T-helper 17 cell (primary cell): ENCODE measurements at places on chromosomes 12 and 14. TPM values are rescaled to one million over a fixed set of nuclear protein-coding genes. Genes with fewer than 3 reads are reported as not detected.

DNA sequence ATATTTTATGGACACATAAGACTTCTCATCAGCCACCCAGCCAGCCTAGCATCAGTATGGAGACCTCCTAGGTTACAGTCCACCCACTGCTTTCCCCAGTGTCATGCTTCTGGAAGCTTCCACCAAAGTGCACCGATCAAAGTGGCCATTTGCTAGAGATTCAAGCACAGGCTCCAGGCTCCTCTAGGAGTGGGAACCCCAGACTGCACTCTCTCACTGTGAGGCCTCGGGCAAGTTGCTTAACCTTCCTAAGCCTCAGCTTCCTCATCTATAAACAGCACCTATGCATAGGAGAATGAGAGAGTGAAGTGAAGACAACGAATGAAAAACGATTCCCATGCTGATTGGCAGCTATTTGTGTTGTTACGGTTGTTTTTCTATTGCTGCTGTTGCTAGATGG lies 94.4 kb downstream of the DICER1 start:
- no peak for DNase-seq

DNA sequence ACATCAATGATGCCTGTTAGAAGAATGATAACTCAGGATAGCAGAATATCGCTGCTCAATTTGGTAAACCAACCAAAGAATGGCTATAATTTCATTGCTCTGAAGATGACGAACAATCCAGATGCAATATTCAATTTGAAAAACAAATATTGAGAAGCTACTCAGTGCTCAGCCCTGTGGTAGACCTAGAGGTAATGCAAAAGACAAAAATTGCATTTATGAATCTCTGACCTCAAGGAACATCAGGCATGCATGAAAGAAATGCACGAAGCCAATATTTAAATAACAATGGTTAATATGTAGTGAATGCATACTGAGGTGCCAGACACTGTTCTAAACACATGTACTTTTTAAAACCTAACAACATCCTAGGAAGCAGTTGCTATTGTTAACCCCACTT lies 298.6 kb upstream of the TMTC1 start:
- DNase-seq = no peak

GRCh38 chr14:104467641-104468040 lies 111.9 kb upstream of the C14orf180 start:
- no peak for DNase-seq

- DNase-seq = no peak
Observed at GRCh38 chr14:78010688-78011087, 159.5 kb upstream of the NRXN3 start.

DNA sequence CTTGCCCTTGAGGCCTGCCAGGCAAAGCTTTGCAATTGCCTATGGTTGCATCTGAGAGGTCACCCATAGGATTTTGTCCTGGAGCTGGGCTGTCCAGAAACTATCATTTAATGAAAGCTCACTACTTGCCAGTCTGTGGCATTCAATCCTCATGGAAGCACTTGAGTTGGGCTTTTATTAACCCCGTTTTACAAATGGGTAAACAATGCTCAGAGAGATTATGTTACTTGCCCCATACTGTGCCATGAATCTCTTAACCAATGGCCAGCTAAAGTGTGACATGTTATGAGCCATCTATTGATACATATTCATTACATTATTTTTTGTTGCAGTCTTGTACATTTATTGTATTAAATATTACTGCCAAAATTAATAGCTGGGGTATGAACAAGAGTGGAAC lies 35.9 kb downstream of the PDZRN4 start:
- no peak for DNase-seq

LRRK2 gene
- 2.5 TPM for total RNA-seq

DNA sequence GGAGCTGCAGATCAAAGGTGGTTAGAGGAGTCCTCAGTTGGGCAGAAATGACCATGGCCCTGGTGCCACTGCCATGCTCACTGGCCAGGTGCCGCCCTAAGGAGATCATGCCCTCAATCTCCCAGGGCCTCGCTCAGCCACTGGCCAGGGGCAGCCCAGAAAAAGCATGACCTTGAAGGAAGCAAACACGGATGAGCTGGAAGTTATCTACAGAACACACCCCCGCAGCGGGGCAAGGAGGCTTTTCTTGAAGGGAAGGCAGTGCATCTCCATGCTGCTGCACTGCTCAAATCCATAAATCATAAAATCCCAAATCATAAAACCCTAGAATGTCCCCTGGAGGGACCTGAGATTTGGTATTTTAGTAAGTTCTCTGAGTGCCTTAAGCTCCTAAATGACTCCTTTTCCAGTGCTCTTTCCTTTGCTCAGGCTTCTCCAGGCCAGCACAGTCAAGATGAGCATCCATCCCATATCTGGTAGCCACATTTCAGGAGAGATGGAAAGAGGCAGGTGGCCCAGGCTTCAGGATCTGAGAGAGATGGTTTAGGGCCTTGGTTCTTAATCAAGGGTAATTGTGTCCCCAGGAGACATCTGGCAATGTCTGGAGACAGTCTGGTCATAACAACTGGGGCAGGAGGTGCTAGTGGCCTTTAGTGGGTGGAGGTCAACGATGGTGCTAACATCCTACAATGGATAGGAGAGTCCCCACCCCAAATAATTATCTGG lies 217.3 kb downstream of the RBM19 start:
- no peak for DNase-seq

C1QL4 gene
- total RNA-seq = not detected

DNA sequence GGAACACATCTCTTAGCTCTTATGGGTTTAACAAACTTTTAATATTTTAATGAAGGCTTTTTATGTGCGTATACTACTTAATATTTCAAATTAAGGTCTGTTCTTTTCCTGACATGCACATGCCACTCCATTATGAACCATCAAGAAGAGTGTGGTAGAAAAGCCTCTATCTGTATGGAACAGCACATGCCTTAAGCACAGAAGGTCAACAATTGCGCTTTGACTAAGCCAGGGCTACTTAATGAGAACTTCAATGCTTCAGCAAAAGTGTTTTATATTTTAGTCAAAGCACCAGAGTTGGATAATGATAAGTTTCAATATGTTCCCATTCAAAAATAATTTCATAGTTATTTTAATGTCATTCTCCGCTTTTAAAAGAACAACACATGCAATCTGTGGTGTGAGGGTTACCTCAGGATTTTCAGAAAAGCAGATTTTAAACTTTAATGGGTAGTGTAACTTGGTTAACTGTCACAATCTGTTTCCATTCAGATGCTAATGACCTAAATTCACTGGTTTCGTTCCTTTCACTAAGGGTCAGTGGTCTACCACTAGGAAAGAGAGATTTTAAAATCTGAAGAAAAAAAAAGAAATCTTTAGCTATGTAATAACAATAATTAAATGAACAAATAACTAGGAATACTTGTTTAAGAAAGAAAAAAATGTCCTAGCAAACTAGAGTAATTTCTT lies 193.4 kb upstream of the NOVA1 start:
- no peak for DNase-seq

CERS5 gene
- 57.8 TPM for total RNA-seq

OAS3 gene
- total RNA-seq = 26.6 TPM

GDF3 gene
- not detected for total RNA-seq

DNA sequence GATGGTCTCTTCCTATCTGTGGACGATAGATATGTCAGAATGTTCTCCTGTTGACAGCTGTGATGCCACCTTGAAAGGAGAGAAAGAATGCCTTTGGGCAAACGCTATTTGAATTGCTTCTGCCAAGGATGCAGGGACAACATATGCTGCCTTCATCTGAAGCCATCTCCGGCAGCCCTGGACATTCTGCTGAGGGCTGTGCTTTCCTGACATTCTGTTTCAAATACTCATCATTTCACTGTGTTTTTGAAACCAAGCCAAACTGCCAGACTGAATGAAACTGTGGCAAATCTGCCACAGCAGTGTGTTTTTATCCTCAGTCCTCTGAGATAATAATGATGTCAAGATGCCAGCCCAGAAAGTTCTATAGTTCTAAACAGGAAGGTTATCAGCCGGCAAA lies 85.8 kb upstream of the BCAT1 start:
- no peak for DNase-seq

TSHR gene
- total RNA-seq = 0.13 TPM

CLEC1B gene
- 21.1 TPM for total RNA-seq

- DNase-seq = no peak
Observed at GRCh38 chr14:23307687-23308644, 1.3 kb downstream of the BCL2L2 start.

- no peak for DNase-seq
Observed at GRCh38 chr12:1719139-1719538, 28.3 kb downstream of the ADIPOR2 start.

SLC6A12 gene
- not detected for total RNA-seq

AKAP5 gene
- total RNA-seq = 0.16 TPM

JDP2 gene
- 1.4 TPM for total RNA-seq

TAS2R14 gene
- total RNA-seq = 2.9 TPM

CCDC88C gene
- 333 TPM for total RNA-seq
